ENCODE measurements at places on chromosomes 5 and 9. TPM values are rescaled to one million over a fixed set of nuclear protein-coding genes. Genes with fewer than 3 reads are reported as not detected.

GRCh38 chr5:89560696-89561095 is 677.7 kb upstream of the MEF2C start:
- no peak for DNase-seq

- no peak for DNase-seq
These were observed 51.7 kb upstream of the LRRTM2 start for GRCh38 chr5:138926688-138927448.

DNA sequence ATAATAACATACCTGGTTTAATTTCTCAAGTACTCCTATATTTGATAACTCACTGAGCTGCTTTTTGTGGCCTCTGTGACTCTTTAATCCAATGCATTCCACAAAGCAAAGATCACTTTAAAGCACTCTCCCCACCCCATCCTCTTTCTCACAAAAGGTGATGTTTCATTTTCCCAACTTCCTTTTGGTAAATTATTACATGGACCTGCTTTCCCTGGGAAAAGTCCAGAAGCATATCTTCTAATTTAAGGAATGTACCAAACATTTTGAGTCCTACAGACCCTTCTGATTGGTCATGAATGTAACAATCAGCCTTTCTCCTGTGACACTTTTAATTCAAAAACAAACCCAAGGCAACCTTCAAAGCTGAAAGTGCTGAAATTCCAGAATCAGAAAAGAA is 71.1 kb downstream of the MLLT3 start:
- DNase-seq: no peak

DNA sequence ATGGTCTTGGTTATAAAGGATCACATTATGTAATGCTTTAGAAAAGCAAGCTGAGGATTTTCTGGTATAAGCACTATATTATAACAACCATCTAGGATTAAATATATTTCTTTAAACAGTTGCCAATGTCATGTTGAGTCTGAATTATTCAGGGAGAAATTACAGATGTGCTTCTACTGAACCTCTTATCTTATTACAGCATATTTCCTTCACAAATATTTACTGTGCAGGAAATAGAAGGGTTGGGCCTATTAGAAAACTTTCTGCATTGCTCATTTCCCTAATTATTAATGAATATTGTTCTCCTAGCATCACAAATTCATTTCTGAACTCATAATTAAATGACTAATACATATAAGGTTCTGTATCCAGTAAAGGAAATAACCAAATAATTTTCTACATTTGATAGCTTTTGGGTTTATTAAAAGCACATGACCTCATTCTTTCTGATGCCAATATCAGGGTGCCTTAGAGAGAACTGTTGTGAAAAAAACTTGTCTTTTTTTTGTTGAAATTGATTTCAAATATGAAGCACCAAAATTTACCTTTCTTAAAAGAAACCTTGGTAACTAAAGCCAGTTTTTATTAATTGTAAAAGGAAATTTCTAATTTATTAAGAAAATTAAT is 476.8 kb upstream of the PTGER4 start:
- no peak for DNase-seq

- peak; percentile 27 for DNase-seq
These were observed 12.0 kb downstream of the REXO4 start for GRCh38 chr9:133405508-133406438.

DNA sequence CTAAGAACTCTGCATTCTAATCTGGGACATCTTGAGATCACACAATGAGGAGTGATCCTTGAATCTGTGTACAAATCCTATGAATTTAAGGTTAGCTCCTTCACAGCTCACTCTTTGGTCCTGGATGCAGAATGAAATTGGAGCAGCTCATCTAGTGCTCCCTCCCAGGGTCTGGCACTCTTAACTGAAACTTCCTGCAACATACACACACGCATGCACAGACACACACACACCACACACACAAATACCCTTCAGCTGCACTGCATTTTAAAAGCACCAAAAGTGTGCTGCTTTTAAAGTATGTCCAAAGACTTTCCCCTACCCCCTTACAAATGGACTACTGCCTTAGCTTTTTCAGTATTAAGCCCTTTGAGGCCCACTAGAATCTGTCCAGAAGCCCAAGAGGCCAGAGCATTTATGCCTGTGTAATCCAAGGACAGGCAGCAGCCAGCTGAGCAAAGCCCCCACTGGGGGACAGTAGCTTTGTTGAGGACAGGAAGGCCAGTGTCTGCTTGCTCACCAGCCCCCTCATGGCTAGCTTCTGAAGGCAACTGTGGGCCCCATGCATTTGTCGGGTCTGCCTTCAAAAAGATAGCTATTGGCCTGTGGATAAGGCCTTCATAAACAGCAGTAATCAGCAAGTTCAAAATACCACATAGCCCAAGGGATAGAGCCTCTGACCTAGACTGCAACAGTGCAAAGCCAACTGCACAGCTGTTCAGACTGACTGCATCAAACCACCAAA is 43.6 kb downstream of the CDO1 start:
- DNase-seq: peak; percentile 19

DNA sequence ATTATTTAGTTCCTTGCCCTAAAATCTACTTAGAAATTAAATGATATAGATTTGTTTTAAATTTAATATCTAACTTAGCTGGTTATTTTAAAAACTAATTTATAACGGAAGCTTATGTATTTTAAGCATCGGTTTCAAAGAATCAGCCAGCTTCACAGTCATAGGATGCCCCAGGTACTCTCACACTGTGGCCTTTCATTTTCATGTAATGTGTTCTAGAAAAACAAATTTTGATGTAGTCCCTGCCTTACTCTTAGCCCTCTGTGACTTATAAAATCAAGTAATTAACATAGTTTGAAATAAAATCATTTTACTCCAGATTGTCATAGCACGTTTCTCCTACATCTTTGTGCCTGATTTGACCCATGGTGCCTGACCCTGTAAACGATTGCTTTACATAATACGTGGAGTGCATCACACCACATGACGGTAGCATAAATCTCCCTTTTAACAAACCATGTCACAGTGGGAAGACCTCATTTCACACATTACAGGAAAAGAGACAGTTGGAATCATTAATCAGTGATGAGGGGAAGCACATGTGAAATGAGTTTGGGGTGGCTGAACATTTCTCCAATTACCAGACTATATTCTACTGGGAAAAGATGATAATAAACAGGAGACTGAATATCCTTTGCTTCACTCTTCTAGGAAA is 731.5 kb upstream of the CDH9 start:
- no peak for DNase-seq

DNA sequence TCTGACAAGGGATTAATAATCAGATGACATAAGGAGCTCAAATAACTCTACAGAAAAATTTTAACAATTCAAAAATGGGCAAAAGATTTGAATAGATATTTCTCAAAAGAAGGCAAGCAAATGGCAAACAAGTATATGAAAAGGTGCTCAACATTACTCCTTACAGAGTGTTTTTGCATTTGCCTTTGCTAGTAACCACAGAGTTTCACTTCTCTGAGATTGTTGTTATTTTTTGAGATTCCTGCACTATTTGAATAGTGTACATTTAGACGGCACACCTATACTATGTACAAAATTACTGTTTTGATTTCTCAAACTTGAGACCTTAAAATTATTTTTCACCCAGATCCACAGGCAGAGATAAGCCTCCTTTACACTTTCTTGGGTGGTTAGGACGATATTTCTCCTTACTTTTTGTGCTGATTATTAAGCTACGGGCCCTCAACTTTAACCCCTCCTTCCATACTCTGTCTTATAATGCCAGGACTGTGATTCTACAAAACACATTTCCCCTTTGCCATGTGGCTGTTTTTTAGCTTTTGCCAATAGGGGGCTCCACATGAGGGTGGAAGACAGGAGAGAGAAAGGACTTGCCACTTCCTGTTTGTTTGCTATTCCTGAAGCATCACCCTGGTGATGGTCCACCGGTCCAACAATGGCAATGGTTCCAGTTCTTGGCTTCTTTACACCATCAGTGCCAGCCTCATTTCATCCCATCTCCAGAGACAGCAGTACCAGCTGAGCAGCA is 65.0 kb upstream of the DAP start:
- DNase-seq: no peak

DNA sequence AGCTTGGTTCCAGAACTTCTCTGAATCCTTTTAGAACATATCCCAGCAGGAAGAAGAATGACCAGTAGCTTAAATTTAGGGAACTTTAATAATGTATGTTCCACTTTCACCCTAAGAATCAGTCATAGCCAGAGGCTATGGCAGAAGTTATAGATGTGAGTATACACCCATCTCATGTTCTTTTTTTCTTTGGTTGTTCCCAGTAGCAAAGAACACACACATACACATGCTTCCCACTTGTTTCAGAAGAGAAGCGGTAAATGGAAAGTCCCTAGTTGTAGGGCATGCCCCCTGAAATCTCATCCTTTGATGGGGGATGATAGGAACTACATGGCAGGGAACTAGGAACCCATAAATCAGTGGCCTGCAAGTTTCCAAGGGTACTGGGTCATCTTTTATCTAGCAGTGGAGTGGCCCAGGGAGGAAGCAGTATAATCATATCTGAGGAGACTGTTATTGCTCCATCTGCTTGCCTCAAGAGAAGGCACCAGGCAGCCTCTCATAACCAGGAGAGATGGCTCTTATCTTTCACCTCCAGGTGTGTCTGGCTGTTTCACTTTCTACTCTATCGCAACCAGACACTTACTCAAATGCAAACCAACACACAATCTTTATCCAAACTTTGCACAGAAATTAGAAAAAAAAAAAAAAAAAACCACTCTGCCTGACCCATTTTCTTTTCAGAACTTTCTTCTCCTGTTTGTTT is 109.5 kb downstream of the SNCAIP start:
- DNase-seq: no peak

- no peak for DNase-seq
These were observed 223.4 kb downstream of the CSNK1G3 start for GRCh38 chr5:123735384-123735783.

DNA sequence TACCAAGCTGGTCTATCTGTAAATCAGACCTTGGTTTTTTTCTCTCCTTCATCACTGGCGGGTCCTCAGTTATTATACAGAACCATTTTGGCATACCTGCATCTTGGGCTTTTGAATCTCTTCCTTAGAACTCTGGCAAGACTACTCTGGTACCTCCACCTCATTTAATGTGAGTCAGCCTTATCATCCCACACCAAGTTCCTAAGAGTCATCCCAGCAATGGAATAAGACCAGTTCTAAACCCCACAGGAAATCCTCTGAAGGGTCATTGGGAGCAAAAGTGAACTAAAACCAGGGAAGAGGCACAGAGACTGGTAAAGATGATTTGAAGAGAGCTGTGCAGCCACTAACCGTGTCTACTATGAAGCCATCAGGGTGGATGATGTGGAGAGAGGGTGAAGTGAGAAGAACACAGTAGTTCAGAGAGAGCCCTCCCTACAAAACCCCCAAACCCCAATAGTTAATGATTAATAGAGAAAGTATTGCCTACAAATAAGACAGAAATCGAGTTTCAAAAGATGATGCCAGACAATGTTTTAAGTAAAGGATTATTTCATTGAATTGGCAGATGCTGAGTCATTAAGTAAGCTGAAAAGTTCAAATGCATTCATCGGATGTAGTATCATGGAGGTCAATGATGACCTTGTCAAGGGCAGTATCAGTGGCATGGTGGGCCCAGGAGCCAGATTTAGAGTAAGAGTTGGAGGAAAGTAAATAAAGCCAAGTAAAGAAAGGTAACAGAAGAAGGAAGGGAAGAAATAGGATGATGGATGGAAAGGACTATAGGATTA is 85.4 kb downstream of the PCSK1 start:
- no peak for DNase-seq

Gene LCN9
- not detected for polyA plus RNA-seq

Gene SOX30
- 0.26 TPM for polyA plus RNA-seq

Gene PCDHGA3
- 1.0 TPM for polyA plus RNA-seq
